ENCODE measurements at places on chromosomes 2 and 18.

GRCh38 chr2:168443818-168444217 is 12.3 kb upstream of the CERS6 start:
- no peak for DNase-seq

DNA sequence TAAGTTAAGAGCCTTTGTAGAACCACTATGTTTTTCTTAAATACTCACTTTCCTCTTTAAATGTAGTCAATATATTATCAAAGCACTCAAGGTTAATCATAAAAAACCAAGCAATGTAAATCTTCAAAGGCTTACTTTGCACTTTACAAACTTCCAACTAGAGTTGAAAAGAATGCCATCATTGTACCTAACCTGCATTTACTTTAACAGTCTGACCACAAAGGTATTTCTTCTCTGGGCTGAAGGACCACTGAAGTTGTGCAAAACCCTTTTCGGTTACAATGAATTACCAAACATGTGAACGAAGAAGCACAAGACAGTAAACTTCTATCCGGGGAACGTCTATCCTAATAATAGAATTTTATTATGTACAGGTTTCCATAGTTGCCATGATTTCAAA is 3.0 kb downstream of the HNRNPLL start:
- DNase-seq = no peak

DNA sequence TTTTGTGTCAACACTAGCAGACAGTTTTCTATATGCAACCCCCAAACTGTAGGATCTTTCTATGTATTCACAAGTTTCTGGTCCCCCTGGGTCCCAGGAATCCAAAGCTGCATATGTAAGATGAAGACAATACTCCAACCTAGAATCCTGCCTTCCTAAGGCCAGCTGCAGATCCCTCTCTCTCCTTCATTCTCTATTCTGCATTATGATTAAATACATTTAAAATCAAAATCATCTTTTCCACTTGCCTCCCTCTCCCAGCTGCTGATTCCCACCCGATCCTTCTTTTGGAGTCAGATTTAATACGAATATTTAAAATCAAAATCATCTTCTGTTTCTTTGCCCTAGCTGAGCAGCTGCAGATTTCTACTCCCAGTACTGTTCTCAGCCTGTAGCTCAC is 783.0 kb upstream of the ZEB2 start:
- DNase-seq = no peak

GRCh38 chr2:59868981-59869380 is 684.5 kb downstream of the BCL11A start:
- no peak for DNase-seq

GRCh38 chr2:118622913-118623312 is 224.5 kb downstream of the EN1 start:
- no peak for DNase-seq

Measured in stimulated activated CD8-positive, alpha-beta memory T cell treated with anti-CD3 and anti-CD28 coated beads, Interleukin-7, amount 100 ng/mL, for 1 hour (primary cell).